ENCODE measurements at places on chromosomes 1 and 21.

- no peak for DNase-seq
These were observed 161.3 kb downstream of the NTPCR start for GRCh38 chr1:233111731-233112130.

GRCh38 chr1:8162168-8162567 lies 136.1 kb upstream of the ERRFI1 start:
- DNase-seq, result no peak

- no peak for DNase-seq
These were observed 77.1 kb downstream of the PBX1 start for GRCh38 chr1:164635803-164636731.

DNA sequence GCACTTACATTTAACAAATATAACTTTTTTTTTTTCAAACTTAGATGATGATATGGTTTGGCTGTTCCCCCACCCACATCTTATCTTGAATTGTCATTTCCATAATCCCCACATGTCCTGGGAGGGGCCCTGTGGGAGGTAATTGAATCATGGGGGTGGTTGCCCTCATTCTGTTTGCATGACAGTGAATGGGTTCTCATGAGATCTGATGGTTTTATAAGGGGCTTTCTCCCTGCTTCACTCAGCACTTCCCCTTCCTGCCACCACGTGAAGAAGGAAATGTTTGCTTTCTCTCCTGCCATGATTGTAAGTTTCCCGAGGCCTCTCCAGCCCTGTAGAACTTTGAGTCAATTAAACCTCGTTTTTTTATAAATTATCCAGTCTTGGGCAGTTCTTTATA lies 432.6 kb downstream of the AMY1C start:
- DNase-seq, result no peak

- no peak for DNase-seq
These were observed 19.0 kb downstream of the CDC42 start for GRCh38 chr1:22071511-22071910.

GRCh38 chr1:29876902-29877301 lies 640.6 kb downstream of the PTPRU start:
- no peak for DNase-seq

DNA sequence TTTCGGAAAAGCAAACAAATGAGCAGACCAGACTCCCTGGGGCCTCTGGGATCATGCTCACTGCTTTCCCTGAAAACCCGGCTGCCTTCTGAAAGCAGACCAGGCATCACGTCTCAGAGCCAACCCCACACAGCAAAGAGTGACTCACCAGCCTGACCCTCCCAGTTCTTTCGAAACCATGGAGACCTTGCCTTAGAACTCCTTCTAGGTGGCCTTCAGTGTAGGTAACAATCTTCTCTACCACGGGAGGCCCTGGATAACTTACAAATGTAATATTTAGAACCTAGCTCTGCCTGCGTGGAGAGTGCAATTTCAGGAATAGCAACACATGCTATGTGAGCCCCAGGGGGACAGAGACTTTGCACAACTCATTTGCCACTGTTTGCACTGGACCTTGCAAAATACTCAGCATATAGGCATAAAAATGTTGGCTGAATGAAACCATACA lies 105.2 kb downstream of the SUSD4 start:
- no peak for DNase-seq

DNA sequence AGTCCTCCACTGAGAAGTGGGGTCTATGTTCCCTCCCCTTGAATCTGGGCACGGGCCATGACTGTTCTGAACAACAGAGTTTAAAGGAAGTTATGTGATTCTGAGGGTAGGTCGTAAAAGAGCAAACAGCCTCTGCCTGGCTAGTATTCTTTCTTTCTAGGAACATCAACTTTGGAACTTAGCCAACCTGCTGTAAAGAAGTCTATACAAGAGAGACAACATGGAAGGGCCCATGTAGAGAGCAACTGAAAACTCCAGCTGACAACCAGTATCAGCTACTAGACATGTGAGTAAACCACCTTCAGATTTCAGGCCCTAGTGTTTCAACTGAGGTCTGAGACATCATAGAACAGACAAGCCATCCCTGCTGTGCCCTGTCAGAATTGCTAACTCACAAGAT lies 7.5 kb downstream of the SELENOF start:
- DNase-seq, result no peak

GRCh38 chr1:3515774-3516480 lies 61.5 kb downstream of the ARHGEF16 start:
- DNase-seq, result no peak

DNA sequence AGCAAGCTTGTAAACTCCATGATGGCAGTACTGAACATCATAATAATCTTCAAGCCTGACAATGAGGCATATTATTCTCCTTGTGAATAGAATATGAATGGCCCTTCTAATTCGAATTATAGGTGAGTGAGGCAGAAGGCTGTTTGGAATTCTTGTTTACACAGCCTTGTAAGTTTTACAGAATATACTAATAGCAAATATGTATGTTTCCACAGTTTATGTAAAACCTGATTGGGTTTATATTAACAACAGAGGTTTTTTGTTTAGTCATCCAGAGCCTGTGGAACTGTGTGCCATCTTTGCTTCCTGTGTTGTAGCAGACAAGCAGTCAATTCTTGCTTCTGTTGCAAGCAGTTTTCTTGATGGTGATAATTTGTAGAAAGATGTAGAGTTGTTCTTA lies 8.0 kb downstream of the OSBPL9 start:
- no peak for DNase-seq

- DNase-seq, result peak; percentile 67
These were observed 1.6 kb upstream of the METTL25B start for GRCh38 chr1:156726549-156727226.

GRCh38 chr1:192787914-192788585 lies 20.8 kb upstream of the RGS2 start:
- peak; percentile 84 for DNase-seq

DNA sequence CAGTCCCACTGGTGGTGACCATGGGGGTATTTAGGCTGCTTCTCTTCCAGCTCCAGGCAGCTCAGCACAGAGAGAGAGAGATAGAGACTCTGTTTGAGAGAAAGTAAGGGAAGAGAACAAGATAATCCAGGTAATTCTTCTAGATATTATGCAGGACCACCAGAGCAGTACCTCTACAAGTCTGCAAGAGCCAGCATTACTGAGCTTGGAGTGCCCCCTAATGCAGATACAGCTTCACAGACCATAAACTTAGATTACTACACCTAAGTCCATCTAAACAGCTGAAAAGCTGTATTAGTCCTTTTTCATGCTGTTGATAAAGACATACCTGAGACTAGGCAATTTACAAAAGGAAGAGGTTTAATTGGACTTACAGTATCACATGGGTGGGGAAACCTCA lies 570.3 kb downstream of the LRRIQ3 start:
- no peak for DNase-seq

GRCh38 chr1:67880056-67880601 lies 46.9 kb upstream of the GNG12 start:
- no peak for DNase-seq

- DNase-seq, result no peak
These were observed 131.9 kb downstream of the VAV3 start for GRCh38 chr1:107833061-107833460.

GRCh38 chr1:89666640-89667039 lies 33.7 kb downstream of the LRRC8C start:
- DNase-seq, result no peak

DNA sequence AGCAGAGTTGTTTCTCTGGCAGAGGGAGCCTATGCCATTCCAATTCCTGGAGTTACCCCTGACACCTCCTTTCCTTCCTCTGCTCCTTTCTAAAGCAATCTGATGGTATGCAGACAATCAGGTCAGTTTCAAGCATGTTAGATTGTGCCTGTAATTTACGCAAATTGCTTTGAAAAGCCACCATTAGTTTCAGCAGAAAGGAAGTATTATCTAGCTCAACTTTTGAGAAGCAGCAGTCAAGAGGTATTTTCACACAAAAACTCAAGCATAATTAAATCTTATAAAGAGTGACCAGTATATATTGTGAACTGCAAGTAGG lies 2.2 kb downstream of the ERRFI1 start:
- DNase-seq, result no peak

DNA sequence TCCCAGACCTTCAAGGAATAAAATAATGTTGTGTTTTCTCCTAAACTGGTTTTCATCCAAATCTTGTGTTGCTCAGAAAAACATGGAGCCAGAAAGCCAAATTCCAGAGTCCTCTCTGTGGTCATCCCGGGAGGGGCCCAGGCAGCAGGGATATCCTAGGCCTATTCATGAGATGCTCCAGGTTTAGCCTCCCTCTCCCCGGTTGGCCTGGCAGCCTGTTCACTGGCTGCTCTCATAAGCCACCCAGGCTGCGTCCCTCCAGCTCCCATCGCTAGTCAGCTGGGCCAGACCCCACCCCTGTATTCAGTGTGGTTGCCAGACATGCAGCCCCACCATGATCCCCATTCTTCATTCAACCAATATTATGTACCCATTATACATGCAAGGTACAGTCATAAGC lies 113.4 kb upstream of the F3 start:
- no peak for DNase-seq

GRCh38 chr1:233665575-233666270 lies 51.8 kb downstream of the KCNK1 start:
- DNase-seq, result no peak

- DNase-seq, result no peak
These were observed 47.2 kb downstream of the TRIT1 start for GRCh38 chr1:39835935-39836594.

DNA sequence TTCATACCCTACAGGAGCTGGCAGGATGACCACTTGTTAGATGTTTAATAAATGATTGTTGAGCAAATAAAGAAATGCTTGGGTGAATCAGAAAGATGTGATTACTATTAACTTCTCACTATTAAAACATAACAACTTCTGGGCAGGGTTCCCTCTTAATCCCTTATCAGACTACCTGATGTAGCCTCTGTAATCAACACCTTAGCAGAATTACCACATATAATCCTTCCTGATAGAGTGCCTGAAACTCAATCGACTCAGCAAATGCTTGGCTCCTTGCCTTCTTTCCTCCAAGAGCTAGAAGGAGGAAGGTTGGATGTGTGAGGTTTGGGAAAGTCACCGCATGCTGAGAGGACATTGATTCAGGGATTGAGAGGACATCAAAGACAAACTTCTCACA lies 34.8 kb upstream of the DSCAM start:
- DNase-seq, result no peak

DNA sequence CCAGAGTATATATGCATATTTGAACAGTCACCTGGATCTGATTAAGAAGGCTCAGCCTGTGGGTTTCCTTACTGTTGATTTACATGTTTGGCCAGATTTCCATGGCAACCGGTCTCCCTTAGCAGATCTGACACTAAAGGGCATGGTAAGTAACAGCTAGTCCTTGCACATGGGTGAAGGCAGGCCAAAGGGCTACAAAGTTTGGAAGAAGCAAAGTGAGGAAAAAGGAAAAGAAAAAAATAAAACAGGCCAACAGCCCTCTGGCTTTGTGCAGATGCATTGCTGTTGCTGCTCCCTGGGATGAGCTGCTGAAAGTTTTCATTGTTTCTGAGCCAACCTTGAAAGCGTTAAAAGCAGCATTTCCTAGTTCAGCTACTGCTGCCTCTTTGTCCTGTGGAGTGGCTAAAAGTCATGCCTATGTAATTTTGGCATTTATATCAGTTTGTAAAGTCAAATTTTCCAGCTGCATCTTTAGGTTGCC lies 176.5 kb upstream of the HOOK1 start:
- DNase-seq, result no peak

- DNase-seq, result no peak
These were observed 69.6 kb downstream of the DHRS3 start for GRCh38 chr1:12548279-12548972.

DNA sequence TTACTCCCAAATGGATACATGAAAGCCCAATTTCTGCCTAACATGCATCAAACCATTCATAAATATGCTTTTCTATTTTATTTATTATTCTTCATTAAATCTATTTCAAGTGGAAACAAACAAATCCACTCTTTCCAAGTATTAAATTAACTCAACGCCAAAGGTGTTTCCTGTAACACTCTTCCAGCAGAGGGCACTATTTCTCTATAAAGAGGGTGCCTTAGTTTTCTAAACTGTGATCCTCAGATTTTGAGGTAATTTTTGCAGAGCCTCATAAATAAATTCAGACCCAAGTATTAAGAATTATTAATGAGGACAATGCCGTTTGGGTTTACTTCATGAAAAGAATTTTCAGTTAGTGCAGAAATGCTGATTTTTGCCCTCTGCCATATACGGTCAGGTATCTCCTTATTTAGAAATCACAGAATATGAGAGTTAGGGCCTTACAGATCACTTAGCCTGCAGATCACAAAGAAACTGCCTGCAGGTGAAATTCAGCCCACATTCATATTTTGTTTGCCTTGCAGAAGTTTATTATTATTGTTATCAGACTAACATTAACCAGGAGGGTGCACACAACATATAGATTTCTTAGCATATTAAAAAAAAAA lies 40.1 kb upstream of the MYSM1 start:
- peak; percentile 74 for DNase-seq

DNA sequence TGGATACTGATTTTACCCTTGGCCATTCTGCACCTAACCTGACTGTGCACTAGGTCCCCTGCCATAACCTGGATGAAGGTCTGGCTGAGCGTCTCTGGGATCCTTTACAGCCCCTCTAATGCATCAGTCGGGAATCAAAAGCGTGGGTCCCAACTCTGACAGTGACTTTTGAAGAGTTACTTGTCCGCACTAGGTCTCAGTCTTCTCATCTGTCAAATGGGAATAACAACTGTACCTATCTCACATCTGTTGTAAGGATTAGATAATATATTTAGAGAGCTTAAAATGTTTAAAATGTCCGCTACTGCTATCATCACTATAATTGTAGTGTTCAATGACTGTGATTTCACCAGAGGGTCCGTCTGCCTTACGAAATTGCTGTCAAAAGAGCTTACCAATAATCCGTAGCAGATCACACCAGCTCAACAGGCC lies 746 bp downstream of the TADA1 start:
- DNase-seq, result no peak

DNA sequence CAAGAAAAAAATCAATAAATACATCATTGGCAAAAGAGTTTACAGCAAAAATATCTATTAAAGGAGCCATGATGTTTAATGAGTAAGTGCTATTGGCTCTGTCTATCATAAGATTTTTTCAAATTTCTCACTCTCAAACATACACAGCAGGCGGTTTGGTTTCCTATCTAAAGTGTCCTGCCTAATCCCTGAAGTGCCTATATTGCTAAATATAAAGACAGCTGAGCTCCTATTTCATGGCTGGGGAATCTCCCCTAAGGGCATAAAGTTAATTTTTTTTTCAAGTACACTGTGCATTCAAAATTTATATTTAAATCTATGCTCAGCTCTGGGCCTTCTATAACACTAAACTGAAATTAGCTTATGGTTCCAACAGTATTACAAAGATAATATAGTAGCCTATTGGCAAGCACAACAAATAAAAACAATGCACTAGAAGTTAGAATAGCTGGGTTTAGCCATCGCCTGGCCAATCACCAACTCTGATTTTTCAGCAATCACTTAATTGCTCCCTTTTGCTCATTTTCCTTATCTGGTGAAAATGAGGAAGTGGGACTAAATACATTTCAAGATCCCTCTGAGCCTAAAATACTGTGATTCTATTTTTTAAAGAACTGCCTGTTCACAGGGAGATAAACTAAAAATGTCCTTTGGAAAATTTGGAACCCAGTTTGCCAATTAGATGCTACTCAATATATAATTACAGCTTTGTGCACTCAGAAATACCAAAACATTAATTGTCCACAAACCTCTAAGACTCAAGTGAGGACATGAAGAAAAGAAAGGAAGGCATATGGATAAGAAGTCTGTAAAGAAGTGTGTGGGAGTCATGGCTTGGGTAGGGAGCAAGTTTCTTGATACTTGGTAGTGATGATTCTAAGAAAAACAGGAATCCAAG lies 62.5 kb downstream of the WDR64 start:
- no peak for DNase-seq

Data from inflammatory macrophage treated with lipopolysaccharide for 4 hours (primary cell).